Activated CD4-positive, CD25-positive, alpha-beta regulatory T cell treated with anti-CD3 and anti-CD28 coated beads, Interleukin-2, amount 50 U/mL, for 24 hours (primary cell): ENCODE measurements at places on chromosomes 11 and 22.

- no peak for ATAC-seq
These were observed 147.8 kb downstream of the PKNOX2 start for GRCh38 chr11:125312391-125312790.

GRCh38 chr11:113387605-113388211 is at the start of gene ANKK1:
TSS of gene ANKK1 (plus strand) at chr11:113387779. CDS start at chr11:113387885, 106 bp downstream.
- no peak for ATAC-seq

DNA sequence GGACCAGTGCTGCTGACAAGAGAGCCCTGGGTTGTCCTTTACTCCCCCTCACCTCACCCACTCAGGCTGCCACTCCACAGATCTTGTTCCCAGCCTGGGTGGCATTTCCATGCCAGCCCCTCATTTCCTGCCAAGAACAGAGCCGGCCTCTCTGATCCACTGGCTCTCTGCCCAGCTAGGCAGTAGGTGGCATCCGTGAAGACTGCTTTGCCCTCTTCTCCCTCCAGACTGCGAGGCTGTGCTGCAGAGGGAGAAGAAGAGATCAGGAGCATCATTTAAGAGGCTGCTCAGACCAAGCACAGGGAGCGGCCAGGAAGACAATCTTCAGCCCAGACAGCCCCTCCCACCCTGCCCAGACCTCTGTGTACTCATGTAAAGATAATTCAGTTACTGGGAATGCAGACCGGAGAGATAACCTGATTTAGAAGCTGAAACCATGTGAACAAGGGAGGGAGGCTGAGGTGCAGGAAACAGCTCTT is 126.9 kb upstream of the NCAM1 start:
- no peak for ATAC-seq

GRCh38 chr11:44427432-44427831 is 117.5 kb upstream of the ALX4 start:
- ATAC-seq: no peak
